Stimulated activated CD4-positive, alpha-beta T cell treated with anti-CD3 and anti-CD28 coated beads, Interleukin-15, amount 100 ng/mL, for 1 hour (primary cell): ENCODE measurements at places on chromosomes 2 and 18.

GRCh38 chr2:207300817-207301216, 135.1 kb upstream of the KLF7 start:
- no peak for DNase-seq

DNA sequence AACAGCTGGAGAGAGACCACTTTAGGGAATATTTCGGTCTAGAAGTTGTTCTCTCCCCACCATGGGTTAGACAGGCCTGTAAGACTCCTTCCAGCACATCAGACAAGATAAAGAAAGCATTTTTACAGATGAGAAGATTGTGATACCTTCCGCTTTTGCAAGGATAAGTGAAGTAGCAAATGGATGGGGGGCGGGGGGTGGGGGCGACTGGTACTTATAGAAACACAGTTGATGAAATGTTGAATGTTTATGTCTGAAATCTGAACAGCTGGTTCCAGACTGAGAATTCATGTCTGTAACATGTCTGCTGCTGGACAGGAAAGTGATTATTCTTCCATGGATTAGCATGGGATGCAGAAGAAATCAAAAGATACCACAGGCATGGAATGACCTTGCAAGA, 90.5 kb upstream of the FN1 start:
- DNase-seq = no peak

DNA sequence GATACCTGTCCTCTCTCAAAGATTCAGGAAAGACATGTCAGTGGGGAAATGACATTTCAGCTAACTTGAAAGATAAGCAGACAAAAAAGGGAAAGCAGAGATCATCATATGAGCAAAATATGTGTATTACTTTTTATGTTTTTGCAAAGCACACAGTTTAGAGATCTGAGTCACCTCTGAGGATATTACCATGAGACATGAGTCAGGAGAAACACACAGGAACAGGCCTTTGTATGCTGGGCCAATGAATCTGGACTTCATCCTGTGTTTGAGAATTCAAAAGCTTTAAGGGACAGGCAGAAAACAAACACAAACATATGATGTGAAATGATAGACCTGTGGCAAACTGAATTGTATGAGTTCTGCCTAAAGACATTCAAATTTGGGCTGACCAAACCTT, 306.0 kb upstream of the EPC2 start:
- no peak for DNase-seq

- DNase-seq = no peak
These were observed 296.5 kb upstream of the GYPC start for GRCh38 chr2:126359494-126359893.

- no peak for DNase-seq
These were observed 54.4 kb upstream of the CCDC68 start for GRCh38 chr18:55013685-55014084.

GRCh38 chr2:184154438-184154837, 443.9 kb upstream of the ZNF804A start:
- no peak for DNase-seq

DNA sequence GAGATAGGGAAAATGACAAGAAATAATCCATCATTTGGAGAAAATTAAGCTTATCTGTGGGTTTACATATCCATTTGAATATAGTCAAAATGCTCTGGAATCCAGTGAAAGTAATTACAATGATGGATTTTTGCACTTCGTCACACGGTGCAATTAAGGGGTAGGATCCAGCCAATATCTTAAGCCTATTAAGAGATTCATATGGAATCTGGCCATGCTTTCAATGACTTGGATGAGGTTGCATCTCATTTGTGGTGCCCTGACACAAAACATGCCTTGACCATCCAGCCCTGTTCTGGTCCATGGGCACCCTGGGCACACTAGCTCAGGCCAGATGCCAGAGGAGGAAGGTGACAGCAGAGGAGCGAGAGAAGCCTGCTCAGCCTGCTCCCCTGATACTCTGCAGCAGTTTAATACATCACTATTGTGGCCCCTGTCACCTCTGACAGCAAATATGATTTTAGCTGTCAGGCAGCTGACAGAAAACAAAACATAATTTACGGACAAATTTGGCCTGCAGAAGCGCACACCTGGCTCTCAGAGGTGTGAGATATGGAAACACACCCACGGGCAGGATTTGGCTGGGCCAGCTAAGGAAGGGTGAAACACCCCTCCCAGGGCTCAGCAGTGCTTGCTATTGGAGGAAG, 94.1 kb upstream of the ST8SIA3 start:
- DNase-seq = no peak

- no peak for DNase-seq
These were observed 173.8 kb downstream of the GFPT1 start for GRCh38 chr2:69213201-69213600.

GRCh38 chr2:38095996-38096861, 20.3 kb upstream of the CYP1B1 start:
- DNase-seq = no peak

DNA sequence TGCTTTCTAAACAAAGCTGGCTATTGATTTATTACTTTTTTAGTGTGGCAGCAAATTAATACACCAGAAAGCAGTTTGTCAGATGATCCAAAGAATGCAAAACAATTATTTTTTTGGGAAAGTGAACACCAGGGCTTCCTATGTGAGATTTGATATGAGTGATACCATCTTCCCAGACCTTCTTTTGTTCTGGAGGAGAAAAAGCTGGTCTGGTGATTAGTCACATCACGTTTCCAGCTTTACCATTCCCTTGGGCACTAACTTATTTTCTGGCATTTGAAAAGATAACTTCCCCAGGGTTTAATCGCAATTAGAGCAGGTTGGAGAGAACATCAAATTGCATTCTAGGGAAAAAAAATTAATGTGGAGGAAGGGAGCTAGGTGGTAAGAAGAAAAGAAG, 182.9 kb upstream of the TANK start:
- no peak for DNase-seq

GRCh38 chr18:23456835-23457234, 3.7 kb downstream of the RIOK3 start:
- no peak for DNase-seq

DNA sequence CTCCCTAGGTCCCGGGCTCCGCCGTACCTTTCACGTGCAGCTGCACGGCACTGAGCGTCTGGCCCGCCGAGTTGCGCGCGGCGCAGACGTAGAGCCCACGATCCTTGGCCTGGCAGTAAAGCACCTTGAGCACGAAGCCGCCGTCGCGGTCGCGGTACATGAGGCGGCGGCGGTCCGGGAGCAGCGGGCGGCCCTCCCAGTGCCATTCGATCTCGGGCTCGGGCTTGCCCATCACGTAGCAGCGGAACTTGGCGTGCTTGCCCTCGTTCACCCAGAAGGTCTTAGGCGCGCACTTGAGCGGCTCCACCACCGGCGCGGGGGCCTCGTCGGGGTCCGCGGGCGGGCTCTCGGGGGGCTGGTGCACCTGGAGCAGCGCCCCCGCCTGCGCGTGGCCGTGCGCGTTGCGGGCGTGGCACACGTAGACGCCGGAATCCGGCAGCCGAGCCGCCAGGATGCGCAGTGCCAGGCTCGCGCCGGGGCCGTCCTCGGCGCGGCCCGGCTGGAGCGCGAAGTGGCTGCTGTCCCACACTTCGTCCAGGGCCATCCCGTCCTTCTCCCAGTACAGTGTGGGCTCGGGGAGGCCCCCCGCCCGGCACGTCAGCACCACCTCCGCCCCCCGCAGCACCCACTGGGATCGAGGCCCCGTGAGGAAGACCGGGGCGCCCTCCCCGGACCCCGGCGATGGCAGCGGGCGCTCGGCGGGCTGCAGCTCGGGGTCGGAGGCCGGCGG, 980 bp downstream of the OBSL1 start:
- DNase-seq = no peak

DNA sequence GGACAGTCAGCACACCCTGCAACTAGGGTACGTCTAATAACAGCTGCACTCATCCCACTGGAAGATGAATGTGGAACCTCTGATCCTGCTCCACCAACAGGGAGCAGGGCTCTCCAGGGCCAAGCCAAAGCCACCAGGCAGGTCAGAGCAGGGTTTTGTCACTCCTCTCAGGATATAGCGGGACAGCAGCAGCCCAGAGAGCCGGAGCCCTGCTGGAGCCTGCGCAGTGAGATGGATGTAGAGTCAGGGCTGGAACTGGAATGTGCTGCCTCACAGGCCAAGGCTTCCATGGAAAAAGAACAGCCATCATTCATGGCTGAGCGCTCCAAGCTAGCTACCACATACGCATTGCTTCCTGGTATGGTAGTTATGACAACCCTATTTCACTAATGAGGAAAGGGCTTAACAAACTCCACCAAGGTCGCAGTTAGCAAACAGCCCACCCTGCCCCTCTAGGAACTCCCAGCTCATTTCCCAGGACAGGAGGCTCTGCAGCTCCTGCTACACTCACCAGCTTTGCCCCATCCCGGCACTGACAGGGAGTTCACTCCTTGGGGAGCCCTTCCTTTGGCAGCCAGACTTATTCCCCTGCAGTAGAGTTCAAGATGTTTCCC, 85.2 kb downstream of the HS1BP3 start:
- DNase-seq = no peak

DNA sequence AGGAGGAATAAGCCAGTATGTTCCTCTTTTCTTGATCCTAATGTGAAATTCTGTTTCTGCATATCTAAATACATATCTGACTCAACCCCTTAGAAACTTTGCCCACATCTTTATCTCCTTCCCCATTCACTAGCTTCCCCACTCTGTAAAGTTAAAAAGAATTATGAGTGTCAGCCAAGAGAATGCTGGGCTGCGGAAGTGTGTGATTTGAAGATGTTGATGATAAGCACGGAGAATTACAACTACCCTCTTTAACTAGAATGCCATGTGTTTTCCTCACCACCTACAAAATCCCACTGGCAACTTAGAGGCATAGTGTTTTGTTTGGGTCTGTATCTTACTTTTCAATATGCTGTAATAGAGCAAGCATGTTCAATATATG, 490.4 kb upstream of the FANCL start:
- no peak for DNase-seq

GRCh38 chr2:100589527-100589926, 26.7 kb downstream of the PDCL3 start:
- no peak for DNase-seq

GRCh38 chr2:64581018-64581417, 56.9 kb downstream of the AFTPH start:
- no peak for DNase-seq

DNA sequence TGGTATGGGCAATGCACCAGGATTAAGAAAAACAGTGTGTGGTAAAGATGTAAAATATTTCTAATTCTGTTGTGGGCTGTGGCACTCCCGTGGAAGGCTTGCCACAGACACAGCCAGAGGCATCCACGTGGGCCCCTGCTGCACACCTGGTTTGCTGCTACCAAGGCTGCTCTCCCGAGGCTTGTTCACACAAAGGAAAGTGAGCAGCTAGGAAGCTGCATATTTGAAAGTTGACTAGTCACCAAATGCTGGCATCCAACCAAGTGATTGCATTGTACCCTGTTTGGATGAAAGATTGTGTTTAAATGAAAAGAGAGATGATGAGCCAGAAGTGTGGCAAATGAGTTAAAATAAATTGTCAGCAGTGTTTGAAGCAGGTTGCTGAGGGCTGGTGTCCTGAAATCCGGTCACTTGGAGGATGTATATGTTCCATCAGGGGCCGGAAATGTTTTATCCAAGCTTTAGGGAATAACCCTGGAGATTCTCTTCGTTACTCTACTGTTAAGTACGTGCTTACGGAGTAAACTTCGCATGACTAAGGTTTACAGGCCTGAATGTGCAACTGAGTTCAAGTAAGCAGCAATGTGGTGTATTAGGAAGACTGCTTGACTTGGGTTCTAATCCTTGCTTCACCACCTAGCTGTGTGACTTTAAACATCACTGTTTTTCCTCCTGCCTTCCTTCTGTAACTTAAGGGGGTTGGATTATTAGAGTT, 86.1 kb downstream of the MSH2 start:
- DNase-seq = no peak

DNA sequence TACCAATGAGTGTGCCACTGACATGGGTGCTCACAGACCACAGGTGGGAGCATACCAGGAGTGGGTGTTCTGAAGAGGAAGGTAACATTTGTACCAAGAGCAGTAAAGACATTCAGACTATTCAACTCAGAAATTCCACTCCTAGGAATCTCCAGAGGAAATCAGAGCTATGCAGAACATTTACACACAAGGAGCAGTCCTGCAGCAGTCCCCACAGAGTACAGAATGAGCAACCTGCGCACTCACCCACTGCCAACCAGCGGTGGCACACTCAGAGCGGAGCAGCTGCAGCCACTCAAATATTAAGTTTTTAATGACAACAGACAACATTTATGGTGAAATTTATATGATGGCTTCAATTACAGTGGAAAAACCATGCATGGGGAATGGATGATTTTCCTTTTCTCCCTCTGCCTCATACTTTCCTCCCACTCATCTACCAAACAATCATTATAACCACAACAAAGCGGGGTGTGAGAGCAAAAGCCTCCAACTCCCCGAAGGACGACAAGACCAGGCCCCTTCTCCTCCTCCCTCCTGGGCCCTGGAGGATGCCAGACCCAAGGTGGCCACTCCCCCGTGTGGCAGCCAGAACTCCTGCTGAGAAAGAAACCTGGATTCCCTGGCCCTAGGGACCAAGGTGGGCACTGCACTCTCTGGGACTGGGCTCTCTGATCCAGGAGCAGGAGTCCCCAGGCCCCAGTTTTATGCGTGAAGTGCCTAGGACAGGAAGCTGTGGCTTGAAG, 5.4 kb downstream of the HS6ST1 start:
- peak; percentile 2 for DNase-seq

GRCh38 chr2:157471078-157471477, 27.2 kb upstream of the CYTIP start:
- no peak for DNase-seq

DNA sequence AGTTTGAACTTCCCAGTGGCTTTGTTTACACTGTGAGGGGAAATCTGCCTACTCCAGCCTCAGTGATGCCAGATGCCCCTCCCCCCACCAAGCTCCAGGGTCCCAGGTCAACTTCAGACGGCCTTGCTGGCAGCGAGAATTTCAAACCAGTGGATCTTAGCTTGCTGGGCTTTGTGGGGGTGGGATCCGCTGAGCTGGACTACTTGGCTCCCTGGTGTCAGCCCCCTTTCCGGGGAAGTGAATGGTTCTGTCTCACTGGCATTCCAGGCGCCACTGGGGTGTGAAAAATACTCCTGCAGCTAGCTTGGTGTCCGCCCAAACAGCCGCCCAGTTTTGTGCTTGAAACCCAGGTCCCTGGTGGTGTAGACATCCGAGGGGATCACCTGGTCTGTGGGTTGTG, 70.0 kb upstream of the NEUROD1 start:
- no peak for DNase-seq

DNA sequence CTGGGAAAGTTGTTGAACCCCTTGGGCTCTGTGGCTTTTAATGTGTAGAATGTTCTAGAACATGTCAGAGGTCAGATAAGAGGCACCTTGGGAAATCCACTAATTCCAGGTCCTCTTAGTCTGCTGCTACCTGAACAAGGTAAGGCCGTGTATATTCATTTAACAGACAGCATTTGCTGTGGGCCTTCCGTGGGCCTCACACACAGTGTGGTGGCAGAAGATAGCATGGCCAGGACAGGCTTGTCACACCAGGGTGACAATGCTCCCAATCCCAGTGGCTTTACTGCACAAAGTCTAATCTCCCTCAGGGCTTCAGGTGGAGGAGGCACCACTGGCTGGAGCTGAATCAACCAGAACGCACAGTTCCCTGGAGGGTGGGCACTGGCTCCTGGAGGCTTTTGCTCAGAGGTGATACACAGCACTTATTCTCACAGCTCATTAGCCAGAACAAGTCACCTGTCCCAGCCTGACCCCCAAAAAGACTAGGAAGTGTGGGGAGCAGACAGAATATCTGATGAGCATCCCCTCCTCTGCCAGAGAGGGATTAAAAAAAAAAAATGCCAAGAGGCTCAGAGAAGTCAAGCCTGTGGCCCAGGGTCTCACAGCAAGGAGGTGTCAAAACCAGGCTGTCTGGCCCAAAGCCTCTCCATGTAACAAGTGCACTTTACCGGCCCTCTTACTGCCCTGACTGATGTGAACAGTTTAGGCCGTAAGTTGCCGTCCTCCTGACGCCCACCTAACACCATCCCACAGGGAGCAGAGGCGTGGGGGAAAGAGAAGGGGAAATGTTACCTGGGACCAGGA, 216.9 kb upstream of the RAB6C start:
- no peak for DNase-seq
